ENCODE measurements at places on chromosomes 7 and 10.

GRCh38 chr7:105448181-105448580, 59.5 kb upstream of the SRPK2 start:
- no peak for DNase-seq

GRCh38 chr7:94875201-94875600, 32.2 kb upstream of the PPP1R9A start:
- DNase-seq = no peak

- DNase-seq = no peak
Observed at GRCh38 chr7:74334030-74334429, 44.8 kb downstream of the CLIP2 start.

GRCh38 chr7:111676811-111677210, 114.5 kb upstream of the IMMP2L start:
- DNase-seq = no peak

DNA sequence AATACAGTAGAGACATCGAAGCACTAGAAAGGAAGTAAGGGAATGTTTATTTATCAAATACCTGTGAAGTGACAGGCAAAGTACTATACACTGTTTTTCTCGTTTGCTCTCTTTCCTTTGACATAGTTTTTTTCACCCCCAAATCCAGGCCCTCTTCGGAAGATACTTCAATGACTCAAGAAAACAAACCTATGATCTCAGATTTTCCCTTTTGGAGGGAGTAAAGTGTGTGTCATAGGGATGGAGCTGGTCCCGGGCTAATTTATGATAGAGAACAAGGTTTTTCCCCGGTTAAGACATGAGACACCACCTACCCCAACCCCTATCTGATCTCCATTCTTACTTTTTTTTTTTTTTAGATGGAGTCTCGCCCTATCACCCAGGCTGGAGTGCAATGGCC, 61.7 kb downstream of the MAP3K8 start:
- no peak for DNase-seq

- DNase-seq = no peak
Observed at GRCh38 chr10:4034907-4035598, 250.0 kb upstream of the KLF6 start.

DNA sequence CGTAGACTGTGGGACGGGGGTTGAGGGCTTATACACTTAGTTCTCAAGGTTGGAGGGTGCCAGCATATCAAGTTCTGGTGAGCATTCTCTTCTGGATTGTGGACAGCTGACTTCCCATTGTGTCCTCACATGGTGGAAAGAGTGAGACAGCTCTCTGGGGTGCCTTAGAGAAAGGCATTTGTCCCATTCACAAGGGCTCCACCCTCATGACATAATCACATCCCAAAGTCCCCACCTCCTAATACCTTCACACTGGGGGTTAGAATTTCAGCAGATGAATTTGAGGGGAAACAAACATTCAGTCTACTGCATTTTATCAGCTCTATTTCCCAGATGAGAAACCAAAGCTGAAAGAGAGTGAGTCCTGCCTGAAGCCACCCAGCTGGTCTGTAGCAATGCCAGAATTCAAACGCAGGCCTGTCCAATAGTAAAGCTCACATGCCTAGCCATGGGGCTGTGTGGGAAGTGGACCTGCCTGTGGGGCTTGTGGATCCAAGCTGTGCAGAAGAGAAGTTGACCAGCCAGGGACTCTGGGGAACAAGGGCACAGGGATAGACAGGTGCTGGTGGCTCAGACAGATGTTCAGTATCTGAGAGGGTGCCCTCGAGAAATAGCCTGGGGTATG, 34.9 kb upstream of the LOXL4 start:
- no peak for DNase-seq

DNA sequence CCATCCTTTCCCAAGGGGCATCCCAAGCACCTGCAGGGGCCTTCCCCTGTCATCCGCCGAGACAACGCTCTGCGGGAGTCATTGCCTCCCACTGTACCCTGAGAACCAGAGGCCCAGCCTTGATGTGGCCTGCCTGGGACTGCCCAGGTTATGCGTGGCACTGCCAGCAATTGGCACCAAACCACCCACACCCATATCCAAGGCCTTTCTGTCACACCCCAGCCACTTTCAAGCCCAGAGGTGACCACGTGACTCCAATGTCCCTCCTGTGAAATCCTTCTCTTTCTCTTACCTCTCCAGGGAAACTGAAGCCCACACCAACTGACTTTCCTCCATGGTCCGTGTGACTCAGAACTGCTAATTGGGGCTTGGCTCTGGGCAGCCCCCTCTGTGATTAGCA, 123.9 kb downstream of the C10orf105 start:
- no peak for DNase-seq

DNA sequence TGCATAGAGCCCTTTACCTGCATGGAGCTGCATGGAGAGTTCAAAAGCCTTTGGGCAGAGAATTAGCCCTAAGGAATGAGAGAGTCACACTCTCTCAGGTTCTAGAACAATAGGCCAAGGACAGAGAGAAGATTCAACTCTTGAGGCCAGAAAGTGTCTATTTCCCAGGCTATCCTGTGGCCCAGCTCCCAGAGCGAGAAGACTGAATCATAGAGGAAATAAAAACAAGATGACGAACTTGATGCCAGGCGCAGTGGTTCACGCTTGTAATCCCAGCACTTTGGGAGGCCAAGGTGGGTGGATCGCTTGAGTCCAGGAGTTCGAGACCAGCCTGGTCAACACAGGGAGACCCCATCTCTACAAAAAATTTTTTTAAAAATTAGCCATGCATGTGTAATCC, 18.3 kb upstream of the PODXL start:
- DNase-seq = no peak

GRCh38 chr10:5583525-5584175, 58.9 kb downstream of the CALML3 start:
- no peak for DNase-seq

- no peak for DNase-seq
Observed at GRCh38 chr7:106031300-106032035, 68.4 kb downstream of the CDHR3 start.

GRCh38 chr10:125089469-125089868, 70.9 kb downstream of the CTBP2 start:
- no peak for DNase-seq

GRCh38 chr7:112322070-112322469, 115.6 kb downstream of the ZNF277 start:
- no peak for DNase-seq

GRCh38 chr7:141557360-141557759, 6.2 kb downstream of the AGK start:
- no peak for DNase-seq

DNA sequence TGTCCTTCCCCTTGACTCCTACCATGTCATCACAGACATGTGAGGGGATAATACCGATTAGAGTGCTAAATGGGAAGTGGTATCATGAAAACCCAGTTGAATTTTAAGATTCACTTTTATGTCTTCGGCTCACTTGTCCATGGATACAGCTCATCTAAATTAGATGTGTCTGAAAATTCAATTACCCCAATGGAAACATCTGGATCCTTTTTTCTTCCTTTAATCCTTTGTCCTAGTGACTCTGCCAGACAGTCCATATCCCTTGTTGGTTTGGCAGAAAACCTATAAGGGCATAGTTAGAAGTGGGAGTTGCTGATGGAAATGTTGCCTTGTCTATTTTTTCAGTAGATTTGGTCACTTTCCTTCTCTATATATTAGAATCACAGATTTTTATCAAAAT, 271.9 kb downstream of the MTERF1 start:
- DNase-seq = no peak

GRCh38 chr7:71784180-71784579, 628.0 kb downstream of the CALN1 start:
- no peak for DNase-seq

- DNase-seq = no peak
Observed at GRCh38 chr10:44064987-44065787, 319.7 kb downstream of the CXCL12 start.

DNA sequence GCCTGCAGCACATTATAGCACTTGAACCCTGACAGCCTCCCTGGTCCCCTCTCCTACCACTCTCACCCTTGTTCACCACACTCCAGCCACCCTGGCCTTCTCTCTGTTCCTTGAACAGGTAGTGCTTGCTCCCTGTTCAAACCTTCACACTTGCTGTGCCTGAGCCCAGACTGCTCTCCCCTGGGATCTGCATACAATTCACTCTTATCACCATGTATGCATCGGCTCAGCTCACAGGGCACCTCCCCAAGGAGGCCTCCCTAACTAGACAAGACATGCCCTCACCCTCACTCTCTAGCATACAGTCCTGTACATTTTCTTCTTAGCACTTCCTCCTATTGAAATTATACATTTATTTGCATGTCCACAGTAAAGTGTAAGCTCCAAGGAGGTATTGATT, 59.3 kb downstream of the FAM13C start:
- DNase-seq = no peak

DNA sequence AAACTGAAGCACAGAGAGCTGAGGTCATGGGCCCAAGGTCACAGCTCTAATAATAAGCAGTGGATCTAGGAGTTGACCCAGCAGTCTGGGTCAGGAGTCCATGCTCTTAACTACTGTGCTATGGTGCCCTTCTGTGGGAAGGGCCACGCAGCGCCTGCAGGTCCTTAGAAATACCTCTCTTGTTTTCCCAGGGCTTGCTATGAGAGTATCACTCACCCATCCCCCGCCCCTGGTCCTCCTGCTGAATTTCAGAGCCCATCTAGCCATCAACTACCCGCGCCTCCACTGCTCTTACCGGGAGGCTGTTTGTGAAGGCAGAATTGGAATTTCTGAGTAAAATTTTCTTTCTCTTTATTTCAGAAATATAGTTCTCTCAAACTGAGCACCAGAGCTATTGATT, 27.3 kb upstream of the CRHR2 start:
- no peak for DNase-seq

DNA sequence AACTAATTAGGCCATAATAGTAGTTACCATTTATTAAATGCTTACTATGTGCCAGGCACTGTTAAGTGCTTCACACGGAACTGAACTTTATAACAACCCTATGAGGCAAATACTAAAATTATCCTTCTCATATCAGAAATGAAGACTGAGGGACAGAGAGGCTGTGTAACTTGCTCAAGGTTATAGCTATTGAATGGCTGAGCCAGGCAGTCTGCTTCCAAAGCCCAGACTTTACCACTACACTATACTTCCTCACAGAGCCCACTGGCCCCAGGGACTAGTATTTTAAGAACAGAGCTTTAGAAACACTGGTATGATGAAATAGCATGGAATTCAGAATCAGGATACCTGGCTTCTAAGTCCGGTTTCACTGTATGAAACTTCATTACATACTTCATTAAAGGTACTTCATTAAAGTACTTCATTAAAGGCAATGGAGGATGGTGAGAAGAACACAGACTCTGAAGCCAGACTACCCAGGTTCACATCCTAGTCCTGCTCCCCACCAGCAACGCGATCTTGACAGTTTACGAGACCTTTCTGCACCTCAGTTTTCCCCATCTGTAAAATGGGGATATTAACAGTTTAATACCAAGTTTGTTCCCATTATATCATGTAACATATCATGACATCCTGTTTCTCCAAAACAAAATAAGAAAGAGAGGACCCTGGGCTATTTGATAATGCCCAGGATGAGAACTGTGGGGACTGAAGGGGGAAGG, 19.6 kb downstream of the ANXA11 start:
- no peak for DNase-seq

DNA sequence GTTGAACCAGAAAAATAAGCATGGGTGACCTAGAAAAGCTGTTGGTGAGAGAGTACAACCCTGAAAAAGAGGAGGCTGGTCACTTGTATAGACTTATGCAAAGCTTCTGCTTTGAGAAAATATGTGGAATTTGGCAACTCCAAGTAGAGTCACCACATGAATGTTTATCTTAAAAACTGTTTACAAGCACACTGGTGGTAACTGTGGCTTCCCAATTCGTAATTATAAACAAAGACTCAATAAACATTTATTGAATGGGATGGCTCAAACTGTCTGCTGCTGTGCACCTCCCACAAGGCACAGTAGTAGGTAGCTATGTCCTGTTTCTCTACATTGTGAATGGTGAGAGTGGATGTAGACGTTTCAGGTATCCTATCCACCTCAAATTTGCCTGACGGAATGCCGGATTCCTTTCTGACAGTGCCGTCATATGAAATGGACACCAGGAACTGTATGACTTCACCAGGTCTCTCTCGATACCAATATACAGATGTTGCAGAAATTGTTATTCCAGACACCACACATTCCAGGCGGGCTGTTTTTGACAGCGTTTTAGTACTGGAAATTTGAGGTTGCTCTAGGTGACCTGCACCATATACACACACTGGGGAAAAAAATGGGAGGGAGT, 43.4 kb upstream of the TARP start:
- no peak for DNase-seq

DNA sequence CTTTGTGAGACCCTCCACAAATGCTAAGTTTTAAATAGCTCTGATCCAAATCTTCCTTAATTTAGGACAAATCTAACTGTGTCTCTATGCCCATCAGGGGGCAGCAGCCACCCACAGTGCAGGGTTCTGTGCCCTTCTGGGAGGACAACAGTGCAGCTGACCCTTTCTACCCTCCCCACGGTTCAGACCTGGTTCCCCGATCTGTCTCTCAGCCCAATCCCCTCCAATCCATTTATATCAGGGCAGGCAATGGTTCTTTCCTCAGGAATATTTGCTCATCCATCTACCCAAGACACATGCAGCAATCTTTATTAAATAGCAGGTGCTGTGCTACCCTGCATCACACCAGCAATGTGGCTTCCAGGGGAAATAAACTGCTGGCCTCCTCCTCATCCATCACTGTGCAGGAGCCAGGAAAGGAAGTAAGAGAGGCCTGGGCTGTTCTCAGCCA, 4.0 kb upstream of the RBM28 start:
- DNase-seq = peak; percentile 30

DNA sequence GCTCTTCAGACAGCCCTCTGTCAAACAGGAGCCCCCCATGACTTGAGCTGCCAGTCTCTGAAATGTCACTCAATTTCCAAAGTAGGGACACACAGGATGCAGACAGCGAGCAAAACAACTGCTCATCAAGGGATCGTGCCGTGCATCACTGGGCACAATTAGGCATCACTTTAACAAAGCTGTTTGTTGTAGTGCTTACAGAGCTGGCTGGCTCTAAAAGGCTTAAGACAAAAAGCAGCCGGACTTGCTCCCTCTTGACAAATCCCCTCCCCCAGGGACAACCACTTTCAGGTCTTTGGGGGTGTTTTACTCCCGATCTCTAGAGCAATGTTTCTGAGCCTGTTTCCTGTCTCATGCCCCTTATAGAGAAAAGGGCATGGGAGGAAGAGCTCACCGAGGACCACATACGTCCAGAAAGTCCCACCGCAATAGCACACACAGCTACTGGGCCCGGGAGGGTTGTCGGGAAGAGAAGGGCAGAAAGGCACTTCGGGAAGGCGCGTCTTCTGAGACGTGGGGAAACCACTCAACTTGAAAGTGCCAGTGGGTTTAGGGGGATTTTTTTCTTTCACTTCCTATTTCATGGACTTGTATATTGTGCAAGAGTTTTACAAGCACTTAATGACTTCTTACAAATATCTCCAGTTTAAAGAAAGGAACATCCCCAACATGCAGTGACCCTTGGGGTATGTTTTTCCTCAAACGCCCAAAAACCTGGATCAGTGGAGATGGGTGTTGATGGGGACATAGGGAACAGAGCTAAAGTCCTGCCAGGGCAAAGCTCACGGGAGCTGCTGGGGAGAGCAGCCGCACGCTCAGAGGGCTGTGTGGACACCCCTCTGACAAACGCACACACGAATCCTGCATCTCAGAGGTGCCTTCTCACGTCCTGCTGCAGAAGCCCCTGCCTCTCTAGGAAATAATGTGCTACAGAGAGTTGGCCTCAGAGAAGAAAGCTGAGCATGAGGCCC, 27.1 kb downstream of the LRRC20 start:
- no peak for DNase-seq

- DNase-seq = no peak
Observed at GRCh38 chr7:137996386-137996851, 5.5 kb downstream of the CREB3L2 start.

- no peak for DNase-seq
Observed at GRCh38 chr10:29681676-29682448, 47.1 kb upstream of the SVIL start.
